ENCODE measurements at places on chromosomes 11 and 22.

DNA sequence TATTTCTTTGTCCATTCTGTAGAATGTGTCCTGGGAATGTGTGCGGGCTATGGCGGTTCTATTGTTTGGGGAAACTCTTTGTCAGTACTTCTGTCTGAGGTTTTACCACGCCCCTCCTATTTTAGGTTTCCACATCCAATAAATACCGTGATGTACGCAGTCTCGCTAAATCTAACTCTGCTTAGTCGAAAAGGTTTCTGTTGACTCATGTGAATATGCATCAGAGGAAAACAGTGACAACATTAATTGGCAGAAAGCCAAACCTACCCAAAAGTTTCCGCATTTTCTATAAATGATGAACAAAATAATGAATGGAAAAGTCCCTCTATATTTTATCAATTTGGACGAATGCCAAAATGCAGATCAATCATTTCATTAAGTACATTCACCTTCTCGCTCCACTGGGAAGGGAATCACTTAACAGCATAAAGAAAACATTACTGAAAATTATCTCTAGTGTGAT is 143.4 kb downstream of the MAML2 start:
- no peak for DNase-seq

DNA sequence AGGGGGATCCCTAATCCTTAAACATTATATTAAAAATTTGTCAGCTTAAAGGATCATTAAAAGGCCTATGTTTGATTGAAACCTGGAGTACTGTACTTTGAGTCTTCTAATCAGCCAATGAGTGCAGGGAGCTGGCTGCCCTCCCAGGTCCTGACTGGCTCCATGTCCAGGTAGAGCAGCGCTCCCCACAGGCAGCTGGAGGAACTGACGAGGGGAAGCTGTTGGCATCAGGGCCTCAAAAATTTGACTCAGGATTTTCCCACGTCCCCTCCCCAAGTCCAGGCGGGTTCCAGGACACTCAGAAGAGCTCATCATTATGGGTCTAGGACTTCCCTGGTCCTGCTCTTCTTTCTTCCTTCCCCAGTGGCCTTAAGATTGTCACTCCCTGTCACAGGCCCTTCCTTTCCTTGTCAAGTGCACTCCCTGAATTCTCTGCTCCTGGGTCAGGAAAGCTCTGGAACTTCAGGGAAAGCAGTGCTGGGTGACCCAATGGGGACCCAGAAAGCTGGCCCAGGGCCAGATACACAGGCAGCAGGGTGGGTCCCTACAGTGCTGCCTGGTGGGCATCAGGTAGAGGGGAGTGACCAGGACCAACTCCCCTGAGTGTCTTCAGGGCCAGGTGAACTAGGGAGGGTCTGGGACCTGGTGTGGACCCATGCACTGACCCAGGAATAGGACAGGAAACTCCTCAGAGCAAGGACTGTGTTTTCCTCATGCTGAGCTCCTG is 65.5 kb downstream of the GGTLC2 start:
- no peak for DNase-seq

GRCh38 chr22:27273436-27273835 is 528.1 kb downstream of the MN1 start:
- no peak for DNase-seq

- no peak for DNase-seq
Measured at GRCh38 chr11:117588166-117588810, 208.7 kb downstream of the DSCAML1 start.

DNA sequence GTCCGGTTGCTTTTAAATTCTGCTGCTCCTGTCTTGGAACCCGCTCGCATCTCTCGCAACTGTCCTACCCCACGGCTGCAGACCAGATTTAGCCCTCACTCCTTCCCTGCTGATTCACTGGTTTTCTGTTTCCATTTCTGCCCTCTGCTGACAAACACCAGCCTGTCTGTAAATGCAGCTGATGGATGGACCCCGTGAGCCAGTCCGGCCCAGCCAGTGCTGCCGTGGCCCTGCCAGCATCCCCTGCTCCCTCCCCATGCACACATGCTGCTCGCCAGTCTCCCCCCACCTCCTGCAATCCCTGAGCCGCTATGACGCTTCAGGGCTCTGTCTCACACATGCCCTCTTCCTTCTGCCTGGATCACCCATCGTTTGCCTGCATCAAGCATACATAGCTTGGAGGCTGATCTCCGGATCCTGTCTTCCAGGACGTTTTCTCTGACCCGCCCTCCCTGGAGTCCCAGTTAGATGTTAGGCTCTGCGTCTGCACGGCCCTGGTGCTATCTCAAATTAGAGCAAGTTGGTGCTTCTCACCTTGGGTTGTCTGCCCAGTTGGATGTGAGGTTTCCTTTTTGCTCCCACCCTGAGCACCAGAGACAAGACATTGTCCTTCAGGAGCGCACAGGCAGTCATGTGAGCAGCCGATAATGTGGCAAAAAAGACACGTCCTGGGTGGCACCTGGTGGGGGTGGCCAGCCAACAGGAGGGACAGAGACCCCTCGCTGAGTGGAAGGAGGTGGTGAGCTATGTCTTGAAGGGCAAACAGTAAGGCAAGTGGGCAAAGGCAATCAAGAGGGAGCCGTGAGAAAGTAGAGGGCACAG is 4.3 kb upstream of the ACR start:
- DNase-seq, result no peak

- DNase-seq, result no peak
Measured at GRCh38 chr11:18088366-18088765, 17.5 kb downstream of the SAAL1 start.

DNA sequence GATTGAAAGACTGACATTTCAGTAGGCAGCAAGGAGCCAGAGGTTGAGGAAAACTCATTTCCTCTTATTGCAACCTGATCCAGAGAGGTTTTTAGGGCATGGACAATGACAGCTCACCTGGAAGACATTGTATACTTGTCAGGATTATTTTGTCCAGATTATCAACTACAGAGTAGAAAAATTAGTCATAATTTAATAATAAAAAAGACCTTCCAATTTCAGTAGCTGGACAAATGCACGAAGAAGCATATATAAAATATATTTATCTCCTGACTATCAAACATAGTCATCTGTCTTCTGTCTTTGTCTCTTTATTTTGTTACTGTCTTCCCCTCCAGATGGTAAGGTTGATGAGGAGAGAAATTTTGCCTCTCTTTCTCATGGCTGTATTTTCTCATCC is 330.6 kb upstream of the RAG2 start:
- DNase-seq, result no peak

Measured in NCI-H1417 treated with DMSO at 0.1 percent for 48 hours (cell line).